ENCODE measurements at places on chromosomes 12 and 14. TPM values are rescaled to one million over a fixed set of nuclear protein-coding genes. Genes with fewer than 3 reads are reported as not detected.

- DNase-seq = no peak
Measured at GRCh38 chr12:122082621-122083356, 4.2 kb downstream of the MLXIP start.

GRCh38 chr12:40168868-40169267, 55.9 kb upstream of the LRRK2 start:
- no peak for DNase-seq

The SERPINA5 gene
- 5.3 TPM for polyA plus RNA-seq

DNA sequence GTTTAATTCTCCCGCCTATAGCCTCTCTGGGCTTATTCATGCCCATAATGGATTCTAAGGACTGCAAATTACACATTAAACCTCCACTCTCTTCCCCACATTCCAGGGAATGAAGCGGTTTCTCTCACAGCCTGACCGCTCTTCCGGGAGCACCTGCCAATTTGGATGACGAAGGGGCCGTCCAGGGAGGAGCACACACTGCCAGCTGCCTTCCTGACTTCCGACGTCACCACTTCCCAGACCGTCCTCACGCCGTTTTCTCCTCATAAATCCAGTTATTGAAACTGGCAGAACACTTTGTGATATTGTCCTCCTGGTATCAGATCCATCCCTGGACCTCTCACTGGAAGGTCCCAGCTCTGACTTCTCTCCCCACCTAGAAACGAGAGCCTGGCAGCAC, 87.6 kb downstream of the GCH1 start:
- no peak for DNase-seq

DNA sequence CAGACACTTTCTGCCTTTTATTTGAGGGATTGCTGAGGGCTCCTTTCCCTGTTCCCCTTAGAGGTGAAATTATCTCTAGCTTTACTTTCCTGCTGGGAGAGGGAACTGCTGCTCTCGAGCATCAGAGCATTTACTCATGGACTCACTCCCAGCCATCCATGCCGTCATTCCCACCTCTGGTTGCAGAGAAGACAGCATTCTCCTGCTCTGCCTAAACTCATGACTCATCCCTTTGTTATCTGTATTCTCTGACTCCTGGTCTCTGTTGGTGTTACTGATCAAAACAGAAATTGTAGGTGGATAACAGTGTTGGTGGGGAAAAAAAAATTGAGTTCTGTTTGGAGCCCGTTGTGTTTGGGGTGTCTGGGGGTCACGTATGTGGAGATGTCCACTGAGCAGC, 159.3 kb downstream of the TTC8 start:
- no peak for DNase-seq

DNA sequence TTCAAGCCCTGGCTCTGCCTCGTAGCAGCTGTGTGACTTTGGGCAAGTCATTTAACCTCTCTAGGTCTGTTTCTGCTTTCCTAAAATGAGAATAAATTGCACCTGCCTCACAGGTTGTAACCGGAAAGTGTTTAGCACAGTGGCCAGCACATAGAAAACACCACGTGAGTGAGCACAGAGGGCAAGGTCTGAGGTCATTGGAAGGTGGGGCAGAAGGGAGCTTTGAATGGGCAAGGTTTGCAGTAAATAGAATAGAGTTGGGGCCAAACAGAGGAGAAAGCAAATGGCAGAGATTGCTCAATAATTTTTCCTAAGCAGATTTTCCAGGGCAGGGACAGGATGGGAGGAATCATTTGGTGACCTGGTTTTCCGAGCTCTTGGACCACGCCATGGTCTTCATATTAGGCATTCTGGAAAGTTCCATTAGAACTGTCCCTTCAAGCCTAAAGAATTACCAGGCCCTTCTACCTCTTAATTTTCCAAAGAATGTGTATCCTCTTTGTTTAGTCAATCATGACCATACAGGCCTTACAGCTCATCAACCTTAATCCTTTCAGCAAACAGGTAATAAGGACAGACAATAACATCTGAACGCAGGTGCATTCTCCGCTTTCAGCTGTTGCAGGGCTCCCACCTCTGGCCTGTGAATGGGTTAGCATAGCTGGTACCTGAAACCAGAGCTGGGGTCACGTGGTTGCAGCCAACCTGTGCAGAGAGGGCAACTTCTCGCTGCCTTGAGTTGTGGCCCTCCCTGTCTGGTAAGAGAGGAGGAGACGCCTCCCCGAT, 53.8 kb downstream of the VWF start:
- peak; percentile 58 for DNase-seq

- DNase-seq = no peak
Measured at GRCh38 chr12:9066755-9067423, 48.8 kb downstream of the A2M start.

DNA sequence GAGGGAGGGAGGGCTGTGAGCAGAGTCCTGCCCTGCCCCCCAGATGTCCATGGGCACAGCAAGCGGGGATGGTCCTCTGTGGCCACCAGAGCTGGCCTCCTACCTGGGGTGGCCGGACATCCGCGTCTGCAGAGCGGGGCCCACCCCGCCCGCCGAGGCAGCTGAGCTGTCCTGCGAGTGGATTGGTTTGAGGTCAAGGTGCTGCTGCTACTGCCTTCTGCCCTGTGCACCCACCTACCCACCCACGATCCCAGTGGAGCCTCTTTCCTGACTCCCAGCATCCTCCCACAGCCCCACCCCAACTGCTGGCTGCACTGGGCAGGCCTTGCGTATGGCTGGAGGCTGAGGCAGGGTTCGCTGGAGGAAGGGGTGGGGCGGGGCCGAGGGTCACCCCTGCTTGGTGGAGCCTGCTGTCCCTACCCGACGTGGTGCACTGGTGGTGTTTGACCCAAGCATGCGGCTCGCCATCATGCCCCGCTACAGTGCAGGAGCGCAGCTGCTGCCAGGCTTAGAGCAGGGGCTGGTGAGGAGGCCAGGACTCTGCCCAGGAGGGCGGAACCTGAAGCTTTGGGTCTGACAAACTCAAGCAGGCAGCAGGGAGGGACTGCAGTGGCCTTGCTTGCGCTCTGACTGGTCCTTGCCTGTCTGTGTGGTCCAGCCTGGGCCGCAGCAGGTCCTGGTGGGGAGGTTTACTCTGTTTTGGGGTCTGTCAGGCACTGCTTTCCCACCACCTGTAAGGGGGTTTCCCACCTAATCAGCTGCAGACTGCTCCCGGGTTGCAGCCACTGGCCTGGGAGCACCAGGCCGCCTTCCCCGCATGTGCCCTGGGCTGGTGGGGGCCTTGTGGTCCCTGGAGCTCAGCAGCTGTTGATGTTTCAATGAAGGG, 23.7 kb downstream of the CEP170B start:
- DNase-seq = no peak
